ENCODE measurements at places on chromosomes 5 and 9.

DNA sequence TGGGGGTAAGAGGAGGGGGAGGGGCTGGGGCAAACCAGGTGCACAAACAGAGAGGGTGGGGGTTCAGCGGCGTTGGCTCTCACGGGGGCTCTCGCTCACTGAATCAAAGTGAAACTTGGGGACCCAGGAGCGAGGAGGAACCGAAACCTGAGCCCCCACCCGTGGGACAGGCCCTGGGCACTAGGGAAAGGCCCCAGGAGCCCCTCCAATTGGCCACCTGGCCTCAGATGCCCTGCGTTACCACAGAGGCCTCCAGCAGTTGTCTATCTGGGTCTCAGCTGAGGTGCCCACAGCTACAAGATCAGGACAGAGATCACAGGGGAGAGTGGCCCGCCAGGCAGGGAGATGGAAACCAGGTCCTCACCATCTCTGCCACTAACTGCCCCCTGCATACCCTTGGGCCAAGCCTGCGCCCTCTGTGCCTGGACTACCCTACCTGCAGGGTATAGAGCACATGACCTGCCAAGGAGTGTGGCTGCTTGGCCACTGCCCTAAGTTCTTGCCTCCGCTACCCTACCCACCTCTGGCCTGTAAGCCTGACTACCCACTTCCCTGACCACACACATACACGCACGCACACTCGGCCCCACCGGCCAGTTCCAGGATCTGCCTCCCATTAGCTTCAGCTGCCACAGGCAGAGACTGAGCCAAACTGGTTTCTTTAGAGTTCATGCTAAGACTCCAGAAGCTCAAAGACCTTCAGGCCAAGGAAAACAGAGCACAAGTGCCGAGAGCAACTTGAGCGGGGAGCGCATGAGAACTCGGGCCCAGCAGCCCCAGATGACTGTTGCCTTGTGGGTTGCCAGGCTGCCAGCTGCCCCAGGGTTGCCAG is 39.9 kb downstream of the PAX5 start:
- no peak for DNase-seq

- DNase-seq = no peak
These were observed 210.9 kb downstream of the ESM1 start for GRCh38 chr5:54774281-54775170.

DNA sequence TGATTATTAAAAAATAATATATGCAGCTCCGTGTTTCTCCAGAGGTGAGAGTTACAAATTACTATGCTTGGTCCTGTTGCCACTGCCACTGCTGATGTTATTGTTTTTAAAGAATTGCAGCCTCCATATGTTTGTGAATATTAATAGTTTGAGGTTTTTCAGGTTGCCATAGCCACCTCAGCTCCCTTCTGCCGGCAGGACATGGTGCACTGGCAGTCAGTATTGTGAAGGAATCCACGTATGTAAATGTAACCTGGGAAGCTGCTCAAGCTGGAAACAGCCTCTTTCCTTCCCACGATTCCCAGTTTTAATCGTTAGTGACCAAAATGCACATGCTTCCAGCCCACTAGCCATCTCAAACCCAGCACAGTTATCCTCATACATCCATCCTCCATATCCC is 184.4 kb upstream of the CCNG1 start:
- DNase-seq = no peak

DNA sequence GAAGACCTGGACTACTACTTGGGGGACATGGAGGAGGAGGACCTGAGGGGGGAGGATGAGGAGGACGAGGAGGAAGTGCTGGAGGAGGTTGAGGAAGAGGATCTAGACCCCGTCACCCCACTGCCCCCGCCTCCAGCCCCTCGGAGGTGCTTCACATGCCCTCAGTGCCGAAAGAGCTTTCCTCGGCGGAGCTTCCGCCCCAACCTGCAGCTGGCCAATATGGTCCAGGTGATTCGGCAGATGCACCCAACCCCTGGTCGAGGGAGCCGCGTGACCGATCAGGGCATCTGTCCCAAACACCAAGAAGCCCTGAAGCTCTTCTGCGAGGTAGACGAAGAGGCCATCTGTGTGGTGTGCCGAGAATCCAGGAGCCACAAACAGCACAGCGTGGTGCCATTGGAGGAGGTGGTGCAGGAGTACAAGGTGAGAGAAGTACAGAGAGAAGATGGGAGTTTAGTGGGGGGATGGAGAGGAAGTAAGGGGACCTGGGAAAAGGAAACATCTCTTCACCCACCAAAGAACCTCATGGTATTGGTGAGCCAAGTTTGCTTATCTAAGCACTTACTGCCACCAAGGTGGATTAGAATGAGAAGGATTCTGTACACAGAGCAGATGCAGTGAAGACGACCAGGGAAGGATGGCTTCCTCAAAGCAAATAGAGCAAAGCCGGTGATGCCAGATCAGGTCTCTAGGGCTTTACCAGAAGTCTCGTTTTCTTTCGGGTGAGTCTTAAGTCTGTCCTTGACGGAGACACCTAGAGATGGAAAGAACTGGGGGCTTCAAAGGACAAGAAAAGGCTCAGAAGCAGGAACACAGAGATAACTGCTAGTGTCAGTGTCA is 1.5 kb downstream of the TRIM41 start:
- no peak for DNase-seq

DNA sequence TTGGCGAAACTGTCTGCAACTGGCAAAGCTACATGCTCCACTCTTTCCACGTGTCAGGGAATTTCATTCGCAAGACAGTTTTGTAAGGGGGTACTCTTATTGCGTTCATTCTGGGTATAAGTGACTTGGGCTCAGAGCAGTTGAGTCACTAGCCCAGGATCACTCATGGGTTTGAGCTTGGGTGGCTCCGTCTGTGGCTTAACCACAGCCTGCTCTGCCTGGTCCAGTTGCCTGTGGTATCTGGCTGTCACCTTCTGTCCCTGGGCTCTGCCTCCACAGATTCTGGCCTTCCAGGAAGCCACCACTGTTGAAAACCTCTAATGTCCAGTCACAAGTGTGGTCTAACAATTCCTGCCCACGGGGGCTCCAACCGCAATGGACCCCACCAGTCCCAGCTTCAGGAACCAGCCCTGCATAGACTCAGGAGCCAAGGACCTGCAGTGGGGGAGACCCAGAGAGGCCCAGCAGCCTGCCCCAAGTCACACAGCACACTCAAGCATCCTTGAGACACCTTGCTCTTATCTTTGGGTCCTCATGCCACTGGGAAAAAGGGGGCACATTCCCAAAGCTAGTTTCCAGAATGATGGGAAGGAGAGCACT is 10.4 kb downstream of the KIF12 start:
- DNase-seq = no peak

DNA sequence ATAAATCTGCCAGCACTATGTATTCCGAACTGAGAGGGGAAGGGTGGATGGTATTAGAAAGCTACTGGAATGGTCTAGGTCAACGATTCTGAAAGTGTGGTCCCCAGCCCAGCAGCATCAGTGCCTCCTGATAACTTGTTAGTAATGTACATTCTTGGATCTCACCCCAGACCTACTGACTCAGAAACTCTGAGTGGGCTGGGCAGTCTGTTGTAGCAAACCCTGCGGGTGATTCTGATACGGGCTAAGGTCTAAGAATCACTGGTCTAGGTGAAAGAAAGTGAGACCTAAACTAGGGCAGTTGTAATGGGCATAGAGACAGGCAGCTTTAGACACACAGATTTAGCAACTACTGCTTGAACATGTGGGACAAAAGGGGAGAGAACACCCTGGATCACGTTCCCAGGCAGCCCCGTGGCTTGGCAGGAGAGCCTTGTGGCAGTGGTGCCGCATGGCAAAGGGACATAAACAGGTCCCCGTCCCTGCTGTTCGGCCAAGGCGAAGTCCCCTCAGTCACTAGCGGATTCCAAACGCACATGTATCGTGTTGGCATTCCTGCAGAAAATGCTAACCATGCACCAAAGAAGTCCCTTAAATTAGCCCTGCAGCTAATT is 216.3 kb downstream of the TTLL11 start:
- no peak for DNase-seq

GRCh38 chr5:168177831-168178450 is 113.5 kb upstream of the WWC1 start:
- DNase-seq = peak; percentile 36

GRCh38 chr5:1068204-1068894 is 43.5 kb downstream of the SLC12A7 start:
- no peak for DNase-seq

GRCh38 chr5:120320626-120321025 is 143.5 kb upstream of the PRR16 start:
- no peak for DNase-seq

- no peak for DNase-seq
These were observed 224.6 kb downstream of the AGTPBP1 start for GRCh38 chr9:85516976-85517637.

DNA sequence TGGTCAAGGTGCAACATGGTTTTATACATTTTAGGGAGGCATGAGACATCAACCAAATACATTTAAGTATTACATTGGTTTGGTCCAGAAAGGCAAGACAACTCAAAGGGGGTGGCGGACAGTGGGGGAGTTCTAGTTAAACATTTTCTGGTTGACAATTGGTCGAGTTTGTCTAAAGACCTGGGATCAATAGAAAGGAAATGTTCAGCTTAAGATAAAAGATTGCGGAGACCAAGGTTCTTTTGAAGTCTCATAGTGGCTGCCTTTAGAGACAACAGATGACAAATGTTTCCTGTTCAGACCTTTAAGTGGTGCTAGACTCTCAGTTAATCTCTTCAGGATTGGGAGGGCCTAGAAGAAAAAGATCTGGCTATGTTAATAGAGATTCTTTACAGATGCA is 47.7 kb upstream of the TTC39B start:
- no peak for DNase-seq

GRCh38 chr5:43209833-43210232 is 17.8 kb downstream of the NIM1K start:
- DNase-seq = no peak

GRCh38 chr9:113979343-113980127 is 98.6 kb downstream of the AMBP start:
- no peak for DNase-seq

DNA sequence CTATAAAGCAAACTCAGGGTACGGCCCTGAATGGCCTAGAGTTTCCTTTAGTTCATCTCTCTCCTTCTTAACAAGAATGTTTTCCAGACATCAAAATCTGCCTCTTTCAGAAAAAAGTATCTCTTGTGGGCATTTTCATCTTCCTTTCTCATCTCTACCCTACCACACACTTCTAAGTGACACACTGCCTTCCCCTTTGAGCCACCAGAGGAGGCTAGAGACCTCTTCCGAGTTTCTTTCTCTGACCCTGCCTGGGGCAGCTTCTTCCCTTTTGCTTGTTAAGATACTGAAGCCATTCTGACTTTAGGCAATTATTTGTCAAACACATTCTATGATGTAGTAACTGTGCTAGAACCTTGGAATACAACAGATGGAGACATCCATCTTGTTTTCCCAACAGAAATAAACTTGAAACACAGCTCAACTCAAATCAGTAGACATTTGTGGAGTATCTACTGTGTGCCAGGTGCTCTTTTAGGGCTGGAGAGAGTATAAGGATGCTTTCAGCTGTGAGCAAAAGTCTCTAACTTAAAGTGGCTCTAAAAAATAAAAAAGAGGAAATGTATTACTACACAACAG is 8.6 kb upstream of the SV2C start:
- DNase-seq = peak; percentile 42

- no peak for DNase-seq
These were observed 139.8 kb upstream of the ERCC6L2 start for GRCh38 chr9:95735701-95736100.

DNA sequence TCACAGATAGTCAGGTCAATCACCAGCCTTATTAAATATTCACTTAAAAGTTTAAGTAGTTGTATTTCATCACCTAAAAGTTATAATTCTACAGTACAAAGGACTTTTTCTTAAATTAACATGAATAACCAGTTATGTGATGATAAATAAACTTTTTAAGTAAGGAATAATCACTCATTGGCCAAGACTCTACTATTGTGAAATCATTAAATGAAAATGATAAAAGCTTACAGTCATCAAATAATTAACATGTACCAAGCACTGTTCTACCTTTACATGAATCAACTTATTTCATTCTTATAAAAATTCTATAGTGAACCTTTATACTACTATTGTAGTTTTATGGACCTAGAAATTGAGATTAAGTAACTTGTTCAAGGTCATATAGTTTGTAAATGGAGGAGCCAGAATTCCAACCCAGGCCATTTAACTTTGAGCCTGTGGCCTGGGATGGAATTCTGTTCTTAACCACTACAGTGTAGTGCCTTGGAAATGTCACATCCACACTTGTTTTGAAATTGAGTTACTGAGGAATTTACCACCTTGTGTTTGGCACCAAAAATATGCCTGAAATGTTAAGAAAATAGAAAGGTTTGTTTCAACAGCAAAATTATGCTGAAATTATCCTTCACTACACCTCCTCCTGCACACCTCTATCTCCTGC is 32.8 kb upstream of the MSANTD3 start:
- DNase-seq = no peak

GRCh38 chr5:14569948-14570691 is 11.5 kb upstream of the OTULINL start:
- DNase-seq = no peak

All from WTC11 (cell line).